ENCODE measurements at places on chromosomes 4 and X.

DNA sequence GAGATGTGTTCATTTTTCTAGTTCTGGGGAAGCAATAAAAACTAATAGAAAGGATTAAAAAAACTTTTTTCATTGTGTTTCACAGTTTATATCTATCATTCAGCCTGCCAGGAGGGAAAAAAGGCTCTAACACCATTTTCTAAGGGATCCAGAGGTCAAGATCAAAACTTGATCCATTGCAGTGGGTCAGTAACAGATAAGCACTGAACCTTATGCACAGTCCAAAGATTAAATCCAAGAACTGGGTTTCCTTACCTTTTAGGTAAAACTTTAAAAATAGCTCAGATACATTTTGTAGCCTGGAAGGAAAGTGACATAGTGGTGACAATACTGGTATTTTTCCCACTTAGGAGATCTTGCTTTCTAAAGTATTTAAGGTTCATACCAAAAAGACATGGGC lies 12.7 kb downstream of the MTTP start:
- DNase-seq, result no peak

- no peak for DNase-seq
These were observed 3.3 kb upstream of the OCIAD1 start for GRCh38 chr4:48827622-48828021.

GRCh38 chr4:54484383-54484782 lies 173.4 kb upstream of the KIT start:
- peak; percentile 16 for DNase-seq

GRCh38 chrX:136759968-136760367 lies 20.8 kb downstream of the ARHGEF6 start:
- DNase-seq, result no peak

DNA sequence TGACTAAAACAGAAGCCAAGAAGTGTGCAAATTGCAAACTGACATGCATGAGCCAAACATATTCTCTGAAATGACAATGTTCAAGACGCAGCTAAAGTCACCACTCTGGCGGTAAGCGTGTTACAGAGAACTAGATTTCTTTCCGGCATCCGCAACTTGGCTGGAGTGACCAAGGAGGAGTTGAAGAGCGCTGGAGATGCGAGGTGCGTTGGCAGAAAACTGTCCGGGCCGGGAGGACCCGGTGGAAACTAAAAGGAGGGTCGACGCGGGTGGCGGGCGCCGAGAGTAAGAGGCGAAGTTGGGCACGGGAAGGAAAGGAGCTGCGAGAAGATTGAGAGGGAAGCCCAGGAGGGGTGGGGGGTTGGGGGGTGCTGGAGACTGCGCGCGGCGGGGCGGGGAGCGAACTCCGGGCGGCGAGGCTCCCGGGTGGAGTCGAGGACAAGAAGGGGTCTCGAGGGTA lies 807 bp downstream of the SEL1L3 start:
- DNase-seq, result no peak

- no peak for DNase-seq
These were observed 433.9 kb upstream of the ATOH1 start for GRCh38 chr4:93394545-93395081.

DNA sequence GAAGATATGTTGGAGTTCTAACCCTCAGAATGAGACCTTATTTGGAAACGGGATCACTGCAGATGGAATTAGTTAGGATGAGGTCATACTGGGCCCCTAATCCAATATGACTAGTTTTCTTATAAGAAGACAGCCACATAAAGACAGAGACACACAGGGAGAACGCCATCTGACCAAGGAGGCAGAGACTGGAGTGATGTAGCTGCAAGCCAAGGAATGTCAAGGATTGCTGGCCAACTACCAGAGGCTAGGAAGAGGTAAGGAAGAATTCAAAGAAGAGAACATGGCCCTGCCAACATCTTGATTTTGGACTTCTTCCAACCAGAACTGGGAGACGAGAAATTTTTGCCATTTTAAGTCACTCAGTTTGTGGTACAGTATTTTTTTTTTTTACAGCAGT lies 152.8 kb upstream of the DIPK2B start:
- DNase-seq, result no peak

DNA sequence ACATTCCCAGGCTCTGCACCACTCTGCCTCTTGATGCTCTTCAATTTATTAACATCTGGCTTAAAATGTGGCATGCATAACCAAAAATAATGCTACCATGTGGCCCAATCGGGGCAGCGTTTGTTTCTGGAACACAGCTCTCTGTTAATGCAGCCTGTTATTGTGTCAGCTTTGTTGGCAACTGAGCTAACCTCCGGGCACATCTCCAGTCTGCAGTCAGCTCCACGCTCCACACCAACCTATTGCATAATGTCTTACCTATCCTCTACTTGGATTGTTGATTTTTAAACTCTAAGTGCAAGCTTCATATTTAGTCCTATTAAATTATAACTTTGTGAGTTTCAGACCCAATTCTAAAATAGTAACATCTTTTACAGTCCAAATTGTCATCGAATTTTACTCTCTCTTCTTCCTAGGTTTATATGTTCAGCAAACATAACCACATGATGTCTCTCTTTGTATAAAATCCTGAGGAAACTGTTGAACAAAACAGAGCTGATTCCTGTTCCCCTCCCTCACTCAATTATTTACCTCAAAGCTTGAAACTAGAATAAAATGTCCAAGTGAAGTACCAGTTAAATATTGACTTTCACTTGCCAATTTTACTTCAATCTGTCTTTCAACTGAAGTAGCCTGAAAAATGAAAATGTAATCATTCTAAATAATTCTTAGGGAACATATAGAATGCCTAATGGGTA lies 92.2 kb upstream of the RAPGEF2 start:
- DNase-seq, result peak; percentile 67

DNA sequence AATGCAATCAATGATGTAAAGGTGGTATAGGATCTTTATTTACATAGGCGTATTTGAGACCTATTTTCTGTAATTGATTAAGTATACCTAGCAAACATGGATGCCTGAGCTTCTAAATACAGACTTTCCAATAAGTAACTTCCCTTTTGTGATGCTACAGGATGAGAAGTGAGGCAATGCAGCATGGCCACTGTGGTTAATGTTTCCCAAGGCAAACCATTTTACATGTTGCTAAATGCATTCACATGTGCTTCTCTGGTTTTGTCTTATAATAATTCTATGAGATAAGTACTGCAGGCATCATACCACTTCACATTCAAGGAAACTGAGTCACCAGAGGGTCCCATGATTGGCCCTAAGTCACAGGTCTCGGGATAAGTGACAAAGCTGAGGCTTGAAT lies 35.7 kb upstream of the NKX3-2 start:
- DNase-seq, result no peak

DNA sequence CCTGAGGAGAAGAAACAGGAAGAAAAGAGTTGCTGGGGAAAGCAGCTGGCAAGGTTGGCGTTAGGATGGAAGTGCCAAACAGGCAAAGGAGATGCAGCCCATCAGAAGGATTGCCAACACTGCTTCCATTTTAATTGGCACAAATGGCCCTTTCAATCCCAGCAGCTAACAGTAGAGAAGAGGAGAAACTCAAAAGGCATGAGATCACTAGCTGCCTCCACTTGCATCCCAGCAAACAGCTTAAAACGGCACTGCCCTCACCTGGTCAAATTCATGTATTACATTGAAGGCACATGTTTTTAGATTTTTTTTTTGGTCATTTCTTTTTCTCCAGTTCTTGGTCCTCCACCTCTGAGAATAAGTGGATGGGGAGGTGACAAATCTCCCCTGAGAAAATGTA lies 14.9 kb upstream of the LOC101059915 start:
- no peak for DNase-seq

GRCh38 chr4:16728111-16728510 lies 170.3 kb downstream of the LDB2 start:
- DNase-seq, result no peak

DNA sequence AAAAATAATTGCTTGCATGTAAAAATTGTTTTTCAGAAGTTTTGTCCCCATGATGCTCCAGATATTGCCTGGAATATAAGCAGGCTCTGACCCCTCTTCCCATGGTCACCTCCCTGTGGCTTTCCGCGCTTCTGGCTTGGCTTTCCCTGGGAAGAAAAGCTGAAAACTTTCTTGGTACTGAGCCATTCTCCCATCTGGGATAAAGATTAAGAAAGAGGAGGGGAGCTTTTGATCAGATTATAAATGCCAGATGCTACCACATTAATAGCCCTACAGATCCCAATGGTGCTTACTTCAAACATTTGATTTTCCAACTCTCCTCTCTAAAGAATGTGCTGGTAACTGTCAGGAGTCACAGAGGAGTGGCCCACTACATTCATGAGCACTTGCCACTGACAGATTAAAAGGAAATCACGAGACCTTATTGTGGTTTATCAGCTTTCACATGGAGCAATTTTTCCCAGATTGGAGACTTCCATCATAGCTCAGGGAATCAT lies 54.4 kb upstream of the GAB1 start:
- DNase-seq, result no peak

DNA sequence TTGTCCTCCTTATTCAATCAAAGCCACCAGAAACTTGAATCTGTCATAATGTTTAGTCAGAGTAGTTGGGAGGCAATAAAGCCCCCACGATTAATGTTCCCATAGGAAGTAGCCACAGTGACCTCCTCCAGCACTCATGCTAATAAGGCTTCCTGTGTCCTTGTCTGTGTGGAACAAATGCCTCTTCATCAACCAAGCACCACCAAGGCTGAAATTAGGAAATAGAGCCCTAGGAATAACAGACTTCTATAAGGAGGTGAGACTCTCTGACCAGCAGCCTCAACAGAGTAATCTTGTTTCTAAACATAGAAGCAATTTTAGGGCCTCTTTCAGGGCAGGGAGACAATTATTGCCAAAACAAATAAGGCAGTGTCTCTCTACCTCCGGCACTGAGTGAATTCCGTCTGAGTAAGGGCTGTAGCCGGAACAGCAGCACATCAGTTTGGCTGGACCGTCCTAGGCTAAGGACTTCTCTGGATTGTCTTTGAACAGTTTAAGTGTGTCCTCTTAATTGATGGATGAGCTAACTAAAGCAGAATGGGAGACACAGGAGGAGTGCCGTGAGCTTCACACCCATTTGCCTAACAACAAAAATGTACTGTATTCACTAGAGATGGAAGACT lies 329.2 kb upstream of the HAND2 start:
- no peak for DNase-seq

DNA sequence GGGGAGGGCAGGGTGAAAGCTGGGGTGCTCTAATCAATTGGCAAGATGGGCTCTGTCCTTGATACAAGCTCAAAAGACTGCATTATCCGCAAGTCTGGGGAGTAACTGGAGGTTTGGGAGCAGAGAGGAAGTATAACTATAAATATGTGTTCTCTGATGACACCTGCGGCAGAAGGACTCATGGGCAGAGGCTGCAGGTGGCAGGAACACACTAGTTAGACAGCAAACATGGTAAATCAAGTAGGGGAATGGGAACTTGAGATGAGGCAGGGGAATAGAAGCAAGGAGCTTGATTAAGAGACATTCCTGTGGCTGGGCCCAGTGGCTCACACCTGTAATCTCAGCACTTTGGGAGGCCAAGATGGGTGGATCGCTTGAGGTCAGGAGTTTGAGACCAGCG lies 30.3 kb downstream of the SH3KBP1 start:
- no peak for DNase-seq

- DNase-seq, result no peak
These were observed 266.8 kb upstream of the LDB2 start for GRCh38 chr4:17165286-17165685.

DNA sequence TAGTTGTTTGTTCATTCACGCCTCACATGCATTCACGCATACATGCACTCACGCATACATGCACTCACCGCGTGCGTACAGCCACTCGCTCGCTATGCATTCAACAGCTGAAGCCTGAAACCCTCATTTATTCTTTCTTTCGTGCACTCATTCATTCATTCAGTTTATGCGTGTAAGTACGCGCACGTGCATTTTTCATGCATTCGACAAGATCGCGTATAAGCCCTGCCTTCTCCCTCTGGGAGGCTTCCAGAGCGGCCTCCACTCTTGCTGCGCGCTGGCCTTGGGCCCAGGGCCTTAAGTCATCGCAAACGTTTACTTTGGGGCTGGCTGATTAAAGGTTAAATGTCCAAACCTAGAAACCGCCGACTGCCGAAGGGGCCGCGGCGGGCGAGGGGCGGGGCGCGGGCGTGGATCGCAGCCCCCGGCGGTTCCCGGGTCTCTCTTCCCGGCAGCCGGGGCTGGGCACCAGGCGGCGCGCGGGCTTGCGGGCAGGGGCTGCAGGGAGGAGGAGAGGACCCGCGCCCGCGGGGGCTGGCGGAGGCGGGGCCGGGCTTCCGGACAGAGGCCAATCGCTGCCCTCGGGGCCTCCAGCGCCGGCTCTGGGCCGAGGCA lies at the start of gene GYG2:
Gene GYG2 (plus strand): TSS at position 587 of the 615 bp plus-strand sequence. CDS start 1,259 bp downstream, outside the sequence.
- DNase-seq, result no peak

DNA sequence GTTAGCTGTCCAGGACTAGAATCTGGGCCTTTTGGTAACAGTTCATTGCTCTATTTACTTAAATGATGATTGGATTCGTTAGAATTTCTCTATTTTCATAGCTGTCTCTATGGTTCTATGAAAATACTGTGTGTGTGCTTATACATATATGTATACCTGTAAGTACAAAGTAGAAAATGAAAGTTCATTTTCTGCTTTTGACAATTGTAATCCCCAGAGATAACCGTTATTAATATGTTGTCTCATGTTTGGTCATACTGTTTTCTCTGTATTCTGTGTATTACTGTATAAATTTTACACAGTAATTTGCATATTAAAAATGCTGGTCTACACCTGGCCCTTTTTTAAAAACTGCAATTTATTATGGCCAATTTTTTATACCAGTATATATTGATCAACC lies 55.4 kb downstream of the CLCN3 start:
- no peak for DNase-seq

- DNase-seq, result no peak
These were observed 1.7 kb downstream of the PHF8 start for GRCh38 chrX:54042609-54043021.

GRCh38 chrX:50813843-50814661 lies at the start of gene SHROOM4:
TSS of gene SHROOM4 (minus strand) at chrX:50814194. CDS start at chrX:50814018, 176 bp downstream.
- DNase-seq, result no peak

GRCh38 chrX:84865113-84865512 lies 138.6 kb upstream of the APOOL start:
- no peak for DNase-seq

GRCh38 chr4:168502861-168503260 lies 6.0 kb downstream of the PALLD start:
- no peak for DNase-seq

DNA sequence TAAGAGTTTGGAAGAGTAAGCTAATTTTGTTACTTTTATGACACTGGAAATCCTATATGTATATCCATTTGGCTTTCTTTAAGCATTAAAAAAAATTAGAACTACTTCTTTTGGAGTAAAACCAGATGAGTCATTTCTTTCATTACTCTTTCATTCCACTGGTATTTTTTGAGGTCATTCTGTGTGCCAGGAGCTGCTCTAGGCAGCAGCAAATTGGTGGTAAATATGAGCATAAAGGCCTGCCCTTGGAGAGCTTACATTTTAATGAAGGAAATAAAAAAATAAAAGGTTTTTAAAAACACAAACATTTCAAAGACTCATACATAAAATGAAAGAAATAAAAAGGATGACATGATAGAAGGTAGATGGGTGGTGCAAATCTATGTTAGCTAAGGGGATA lies 37.4 kb downstream of the MID1 start:
- no peak for DNase-seq
